Midbrain (tissue), 1 donor: ENCODE measurements at places on chromosomes 2 and 18.

DNA sequence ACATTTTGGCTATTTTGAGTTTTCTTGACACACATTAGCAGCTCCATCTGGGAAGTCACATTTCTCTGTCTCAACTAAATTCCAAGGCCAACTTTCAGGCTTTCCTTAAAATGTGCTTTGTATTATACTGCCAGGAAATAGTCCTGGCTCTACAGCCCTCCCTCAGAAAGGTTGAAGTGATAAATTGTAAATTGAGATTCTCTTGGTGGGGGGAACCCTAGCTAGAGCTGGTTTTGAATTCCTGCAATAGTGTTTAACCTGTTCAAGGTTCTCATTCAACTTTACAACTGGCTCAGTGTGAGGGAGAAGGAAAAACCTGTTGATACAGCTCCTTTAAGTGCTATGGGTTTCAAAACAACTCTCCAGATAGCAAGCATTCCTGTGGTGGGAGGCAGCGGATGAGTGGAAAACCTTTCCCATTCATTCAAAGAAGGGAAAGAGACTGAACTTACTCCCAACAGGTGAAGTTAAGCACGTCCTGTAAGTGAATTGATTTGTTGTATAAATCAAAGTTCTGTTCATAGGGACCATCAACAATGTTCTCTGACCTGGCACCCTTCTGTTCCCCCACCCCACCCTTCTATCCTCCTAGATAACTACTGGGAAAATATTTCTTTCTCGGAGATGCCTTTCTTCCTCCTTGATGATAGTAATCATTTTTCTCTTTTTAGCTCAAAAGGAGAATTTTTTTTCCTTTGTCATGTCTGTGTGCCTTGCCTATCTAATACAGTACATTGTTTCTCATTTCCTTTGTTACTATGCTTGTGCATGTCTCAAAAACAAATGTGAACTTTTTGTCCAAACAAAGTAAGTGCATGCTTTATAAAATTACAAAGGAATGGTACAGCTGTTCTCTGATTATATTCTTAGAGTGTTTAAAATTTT, 44.2 kb upstream of the SLC39A10 start:
- DNase-seq = no peak

- peak; percentile 16 for DNase-seq
These were observed 40.6 kb upstream of the INHBB start for GRCh38 chr2:120305296-120305695.

- no peak for DNase-seq
These were observed 10.5 kb downstream of the ITGB1BP1 start for GRCh38 chr2:9412781-9413180.

DNA sequence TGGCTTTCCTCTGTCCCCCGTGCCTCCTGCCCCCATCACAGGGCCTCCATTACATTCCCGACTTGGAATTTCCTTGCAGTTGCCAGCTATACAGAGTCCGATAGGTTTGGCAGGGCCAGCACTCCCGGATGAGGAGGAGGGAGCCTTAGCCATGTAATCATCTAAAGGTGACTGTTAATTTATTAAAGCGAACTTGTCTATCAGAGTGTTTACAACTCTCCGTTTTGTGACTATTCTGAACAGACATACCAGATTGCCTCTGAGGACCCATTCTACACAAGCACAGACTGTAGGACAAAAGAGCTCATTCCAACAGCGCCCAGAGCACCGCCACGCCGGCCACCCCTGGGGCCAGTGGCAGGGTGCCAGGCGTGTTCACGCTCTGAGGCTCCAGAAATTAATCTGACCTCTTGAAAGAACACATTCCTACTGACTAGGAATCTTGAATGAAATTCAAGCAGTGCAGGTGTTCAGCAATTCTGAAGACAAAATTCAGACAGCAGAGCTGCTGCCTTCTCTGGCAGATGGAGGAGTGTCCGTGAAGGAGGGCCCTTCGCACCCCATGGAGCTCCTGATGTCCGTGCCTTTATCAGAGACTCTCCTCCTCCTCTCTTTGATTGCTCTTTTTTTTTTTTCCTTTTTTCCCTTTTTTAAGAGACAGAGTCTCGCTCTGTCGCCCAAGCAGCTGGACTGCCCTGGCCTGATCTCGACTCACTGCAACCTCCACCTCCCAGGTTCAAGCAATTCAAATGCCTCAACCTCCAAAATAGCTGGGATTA, 58.1 kb upstream of the RALBP1 start:
- DNase-seq = peak; percentile 9

- DNase-seq = no peak
These were observed 11.9 kb downstream of the TTC39C start for GRCh38 chr18:24026457-24026856.
